Right ventricle myocardium inferior (tissue), 1 donor: ENCODE measurements at places on chromosomes 7 and 10.

DNA sequence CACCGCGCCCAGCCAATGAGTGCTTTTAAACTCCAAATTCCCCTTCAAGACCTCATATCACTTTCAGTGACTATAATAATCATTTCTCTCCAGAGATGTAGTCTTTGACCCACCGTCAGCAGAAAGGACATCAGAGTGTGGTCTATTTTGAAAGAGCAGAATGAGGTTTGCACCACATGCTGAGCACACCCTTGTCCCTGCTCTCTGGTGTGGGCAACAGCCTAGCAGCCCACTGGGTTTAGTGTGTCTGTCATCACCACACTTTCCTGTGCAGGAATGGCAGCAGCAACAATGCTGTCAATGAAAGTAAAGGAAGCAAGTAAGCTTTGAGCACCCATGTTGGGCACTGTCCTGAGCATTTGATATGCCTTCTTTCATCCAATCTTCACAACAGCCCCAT is 122.4 kb downstream of the PLXNA4 start:
- DNase-seq: no peak

GRCh38 chr10:32956365-32957197 is 1.4 kb downstream of the ITGB1 start:
- no peak for DNase-seq

- no peak for DNase-seq
Measured at GRCh38 chr10:4255751-4256150, 470.7 kb upstream of the KLF6 start.

DNA sequence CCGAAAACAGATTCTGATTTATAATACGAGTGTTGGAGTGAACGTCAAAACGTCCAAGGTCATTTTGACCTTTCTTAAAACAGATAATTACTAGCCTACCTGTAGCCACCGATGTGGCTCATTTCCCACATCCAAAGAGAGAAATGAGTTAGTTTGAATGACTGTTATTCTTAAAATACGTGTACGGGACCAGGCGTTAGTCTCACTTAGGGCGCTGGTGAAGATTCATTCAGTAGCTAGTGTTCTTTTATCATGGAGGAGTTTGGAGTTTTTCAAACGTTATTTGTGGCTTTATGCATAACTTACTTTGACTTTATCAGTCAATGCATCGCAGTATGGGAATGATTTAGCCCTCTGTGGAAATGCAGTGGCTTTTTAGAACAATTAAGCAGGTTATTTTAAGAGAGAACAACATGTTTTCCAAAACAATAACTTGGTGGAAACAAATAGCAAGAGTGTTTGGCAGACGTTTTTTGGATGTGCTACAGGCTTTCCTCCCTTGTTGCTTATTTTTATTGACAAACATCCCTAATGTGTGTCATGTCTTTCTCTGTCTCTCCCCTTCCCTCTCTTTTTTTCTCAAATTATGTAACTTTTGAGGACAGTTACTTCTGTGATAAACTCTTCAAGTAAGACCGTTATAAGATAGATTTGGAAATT is 1.6 kb downstream of the BICC1 start:
- no peak for DNase-seq

DNA sequence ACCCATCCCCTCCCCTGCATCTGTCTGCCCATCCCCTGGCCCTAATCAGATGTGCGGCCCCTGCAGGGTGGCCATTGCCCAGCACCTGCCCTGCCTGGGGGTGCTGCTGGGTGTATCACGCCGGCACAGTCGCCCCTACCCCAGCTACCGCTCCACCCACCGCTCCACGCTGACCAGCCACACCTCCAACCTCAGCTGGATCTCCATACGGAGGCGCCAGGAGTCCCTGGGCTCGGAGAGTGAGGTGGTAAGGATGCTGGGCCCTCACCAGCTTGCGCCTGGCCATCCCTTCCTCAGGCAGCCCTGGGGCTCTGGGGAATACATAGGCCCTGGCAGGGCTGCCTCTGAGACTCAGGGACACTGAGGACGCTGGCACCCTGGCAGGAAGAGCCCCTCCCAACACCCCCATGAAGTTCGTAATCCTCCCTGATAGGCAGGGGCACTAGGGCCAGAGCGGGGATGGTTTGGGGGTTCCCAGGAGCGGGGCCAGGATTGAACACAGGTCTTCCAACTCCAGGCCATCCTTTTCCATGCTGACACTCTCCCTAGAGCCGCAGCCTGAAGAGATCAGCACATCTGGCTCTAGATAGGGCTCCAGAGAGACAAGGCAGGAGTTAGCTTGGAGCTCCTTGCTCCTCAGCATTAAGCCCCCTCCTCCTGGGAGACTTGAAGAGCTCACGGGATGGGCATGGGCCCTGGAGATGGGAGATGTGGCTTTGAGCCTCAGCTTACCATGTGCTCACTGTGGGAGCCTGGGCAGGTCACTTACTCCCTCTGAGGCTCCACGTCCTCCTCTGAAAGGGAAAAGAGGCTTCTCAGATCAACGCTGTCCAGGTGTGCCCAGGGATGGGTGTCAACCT is 5.9 kb upstream of the LDB3 start:
- peak; percentile 65 for DNase-seq

DNA sequence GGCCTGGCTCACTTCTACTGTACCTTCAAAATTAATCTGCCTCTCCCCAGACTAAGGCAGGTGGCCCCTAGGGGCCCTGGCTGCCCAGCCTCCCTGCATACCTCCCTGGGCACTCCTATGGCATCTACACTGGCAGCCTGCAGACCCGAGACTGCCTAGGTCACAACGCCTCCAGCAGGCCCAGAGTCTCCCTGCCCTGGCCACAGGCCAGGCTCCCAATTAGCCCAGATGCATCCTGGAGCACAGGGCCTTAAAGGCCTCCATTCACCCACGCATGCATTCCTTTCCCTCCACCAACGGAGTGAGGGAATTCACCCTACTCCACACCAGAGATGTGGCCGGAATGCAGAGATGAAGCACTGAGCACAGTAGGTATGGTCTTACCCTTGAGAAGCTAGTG is 1.9 kb downstream of the CHAT start:
- no peak for DNase-seq

DNA sequence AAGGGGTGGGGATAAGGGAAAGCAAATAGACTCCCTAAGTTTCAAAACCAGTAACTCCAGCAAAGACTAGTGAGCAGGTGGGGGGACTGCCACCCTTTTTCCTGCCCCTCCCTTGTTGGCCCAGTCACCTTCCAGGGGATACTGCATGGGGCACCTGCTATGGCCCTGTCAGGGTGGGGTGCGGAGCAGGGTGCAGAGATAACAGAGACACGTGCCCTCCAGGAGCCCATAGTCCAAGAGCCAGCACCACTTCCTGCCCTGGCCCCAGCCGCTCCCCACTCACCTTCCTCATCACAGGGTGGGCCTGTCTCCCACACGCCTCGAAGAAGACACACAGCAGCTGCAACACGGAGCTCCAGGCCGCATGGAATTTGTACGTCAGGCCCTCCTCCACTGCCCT is 20.6 kb downstream of the RRP12 start:
- DNase-seq: no peak

DNA sequence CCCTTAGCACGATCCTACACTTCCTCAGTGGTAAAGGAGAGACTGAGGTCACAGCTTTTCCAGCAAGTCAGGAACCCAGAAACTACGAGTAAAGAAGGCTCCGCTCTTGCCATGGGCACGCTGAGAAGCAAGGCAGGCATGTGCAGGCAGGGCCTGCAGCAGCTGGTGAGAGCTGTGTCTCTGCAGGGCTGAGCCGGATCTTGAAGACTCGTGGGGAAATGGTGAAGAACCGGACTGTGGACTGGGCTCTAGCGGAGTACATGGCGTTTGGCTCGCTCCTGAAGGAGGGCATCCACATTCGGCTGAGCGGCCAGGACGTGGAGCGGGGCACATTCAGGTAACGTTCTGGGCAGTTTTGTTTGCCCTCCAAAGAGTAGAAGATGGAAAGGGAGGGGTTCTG is 51.9 kb upstream of the ZMIZ2 start:
- no peak for DNase-seq

DNA sequence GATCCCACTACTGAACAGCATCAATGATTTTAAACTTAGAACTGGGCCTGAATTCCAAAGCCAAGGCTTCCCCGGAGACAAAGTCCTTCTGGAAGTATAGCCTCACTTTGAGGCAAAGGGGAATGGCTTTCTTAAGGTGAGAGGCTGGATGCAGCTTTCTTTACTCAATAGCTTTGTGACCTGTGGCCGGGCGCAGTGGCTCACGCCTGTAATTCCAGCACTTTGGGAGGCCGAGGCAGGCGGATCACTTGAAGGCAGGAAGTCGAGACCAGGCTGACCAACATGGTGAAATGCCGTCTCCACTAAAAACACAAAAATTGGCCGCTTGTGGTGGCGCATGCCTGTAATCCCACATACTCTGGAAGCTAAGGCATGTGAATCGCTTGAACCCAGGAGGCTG is 3.2 kb upstream of the FGFR2 start:
- no peak for DNase-seq

DNA sequence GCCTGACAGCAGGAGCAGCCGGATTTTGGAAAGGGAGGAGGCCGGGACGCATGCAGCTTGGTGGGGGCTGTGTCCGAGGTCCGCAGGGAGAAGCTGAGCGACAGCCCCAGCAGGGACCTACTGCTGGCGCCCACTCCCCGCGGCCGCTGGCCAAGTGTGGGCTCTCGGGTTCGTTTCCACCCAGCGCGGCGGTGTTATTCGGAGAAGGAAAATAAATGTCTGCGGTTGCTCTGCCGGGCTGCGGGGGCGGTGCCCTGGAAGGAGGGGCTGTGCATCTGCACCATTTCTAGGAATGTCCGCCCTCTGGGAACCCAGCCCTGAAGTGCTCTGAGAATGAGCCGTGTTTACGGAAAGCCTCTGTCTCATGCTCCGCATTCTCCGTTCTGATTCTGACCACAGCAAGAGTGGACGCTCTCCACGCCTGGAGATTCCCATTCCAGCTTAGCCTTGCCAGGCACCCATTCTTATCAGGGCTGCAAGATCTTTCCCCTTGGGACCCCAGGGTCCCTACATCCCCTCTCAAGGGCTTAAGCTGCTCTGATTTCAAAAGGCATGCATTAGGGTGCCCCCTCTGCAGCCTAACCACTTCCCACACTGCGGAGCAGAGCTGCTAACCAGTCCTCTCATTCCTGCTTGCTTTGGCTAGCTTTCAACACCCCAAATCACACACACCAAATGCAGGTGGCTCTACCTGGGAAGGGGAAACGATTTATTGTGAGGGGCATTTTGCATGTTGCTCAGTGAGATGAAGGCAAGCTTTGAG is 256.6 kb upstream of the GLI3 start:
- DNase-seq: peak; percentile 74
